ENCODE measurements at places on chromosomes 4 and X. TPM values are rescaled to one million over a fixed set of nuclear protein-coding genes. Genes with fewer than 3 reads are reported as not detected.

ATP6AP2 gene
- 84.1 TPM for total RNA-seq

SH3RF1 gene
- 42.9 TPM for total RNA-seq

ARR3 gene
- total RNA-seq: not detected

SMIM31 gene
- total RNA-seq: 0.96 TPM

PNCK gene
- total RNA-seq: 50.6 TPM

CT47B1 gene
- 2.7 TPM for total RNA-seq

CLDN34 gene
- 0.36 TPM for total RNA-seq

DNA sequence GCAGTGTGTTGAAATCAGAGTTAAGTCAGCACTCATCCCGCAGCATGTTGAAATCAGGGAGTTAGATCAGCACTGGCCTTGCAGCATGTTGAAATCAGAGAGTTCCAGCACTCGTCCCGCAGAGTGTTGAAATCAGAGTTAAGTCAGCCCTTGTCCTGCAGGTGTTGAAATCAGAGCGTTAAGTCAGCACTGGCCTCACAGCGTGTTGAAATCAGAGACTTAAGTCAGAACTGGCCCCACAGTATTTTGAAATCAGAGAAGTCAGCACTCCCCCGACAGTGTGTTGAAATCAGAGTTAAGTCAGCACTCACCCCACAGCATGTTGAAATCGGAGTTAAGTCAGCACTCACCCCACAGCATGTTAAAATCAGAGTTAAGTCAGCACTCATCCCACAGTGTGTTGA, 10.9 kb upstream of the UVSSA start:
- no peak for DNase-seq

DNA sequence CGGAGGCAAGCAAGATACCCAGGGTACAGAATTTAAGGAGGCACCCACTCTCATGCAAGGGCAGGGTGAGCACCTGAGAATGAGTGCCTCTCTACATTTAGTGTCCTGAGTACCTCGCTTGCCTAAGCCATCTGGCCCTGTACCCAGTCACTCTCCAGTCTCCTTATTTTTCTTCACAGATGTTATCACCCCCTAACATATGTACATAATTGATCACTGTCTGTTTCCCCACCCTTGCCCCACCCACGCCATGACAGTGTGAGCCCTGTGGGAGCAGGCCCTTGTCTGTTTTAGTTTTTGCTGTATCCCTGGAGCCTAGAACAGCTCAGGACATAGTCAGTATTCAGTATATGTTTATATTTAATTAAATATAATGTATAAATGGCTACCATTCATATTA, 113.6 kb downstream of the SPRY1 start:
- no peak for DNase-seq

DNA sequence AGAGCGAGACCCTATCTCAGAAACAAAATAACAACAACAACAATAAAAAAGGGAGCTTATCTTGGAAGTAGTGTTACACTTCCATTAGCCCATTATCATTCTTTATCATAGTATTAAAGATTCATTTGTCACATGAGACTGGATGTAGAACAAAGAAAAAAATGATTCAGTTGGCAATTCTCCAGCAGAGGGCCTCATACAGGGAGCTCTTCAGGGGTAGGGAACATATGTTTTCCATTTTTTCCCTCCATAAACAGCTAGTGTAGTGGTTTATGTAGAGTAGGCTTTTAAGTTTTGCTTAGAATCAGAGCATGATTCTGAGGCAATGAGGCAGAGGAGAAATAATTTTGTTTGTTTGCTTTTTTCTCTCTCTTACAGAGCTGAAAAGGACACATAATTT, 5.8 kb downstream of the CPE start:
- DNase-seq: no peak

DNA sequence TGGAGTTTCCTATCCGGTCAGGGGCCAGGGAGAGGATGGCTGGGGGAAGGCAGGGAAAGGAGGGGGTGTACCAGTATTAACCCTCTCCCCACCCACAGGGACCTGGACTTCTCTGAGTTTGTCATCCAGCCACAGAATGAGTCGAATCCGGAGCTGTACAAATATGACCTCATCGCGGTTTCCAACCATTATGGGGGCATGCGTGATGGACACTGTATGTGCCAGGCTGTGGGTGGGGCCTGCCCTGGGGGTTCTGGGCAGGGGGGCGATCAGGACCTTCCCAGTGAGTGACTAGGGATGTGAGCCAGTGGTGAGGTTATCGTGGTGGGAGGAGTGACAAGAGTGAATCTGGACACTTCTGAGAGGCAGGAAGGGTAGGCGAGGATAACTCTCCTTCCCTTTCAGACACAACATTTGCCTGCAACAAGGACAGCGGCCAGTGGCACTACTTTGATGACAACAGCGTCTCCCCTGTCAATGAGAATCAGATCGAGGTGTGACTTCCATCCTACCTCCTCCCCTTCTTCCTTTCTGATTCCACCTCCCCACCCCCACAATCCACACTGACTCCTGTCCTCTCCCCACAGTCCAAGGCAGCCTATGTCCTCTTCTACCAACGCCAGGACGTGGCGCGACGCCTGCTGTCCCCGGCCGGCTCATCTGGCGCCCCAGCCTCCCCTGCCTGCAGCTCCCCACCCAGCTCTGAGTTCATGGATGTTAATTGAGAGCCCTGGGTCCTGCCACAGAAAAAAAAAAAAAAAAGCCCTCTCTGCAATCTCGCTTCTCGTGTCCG, 14.6 kb downstream of the USP11 start:
- no peak for DNase-seq

DNA sequence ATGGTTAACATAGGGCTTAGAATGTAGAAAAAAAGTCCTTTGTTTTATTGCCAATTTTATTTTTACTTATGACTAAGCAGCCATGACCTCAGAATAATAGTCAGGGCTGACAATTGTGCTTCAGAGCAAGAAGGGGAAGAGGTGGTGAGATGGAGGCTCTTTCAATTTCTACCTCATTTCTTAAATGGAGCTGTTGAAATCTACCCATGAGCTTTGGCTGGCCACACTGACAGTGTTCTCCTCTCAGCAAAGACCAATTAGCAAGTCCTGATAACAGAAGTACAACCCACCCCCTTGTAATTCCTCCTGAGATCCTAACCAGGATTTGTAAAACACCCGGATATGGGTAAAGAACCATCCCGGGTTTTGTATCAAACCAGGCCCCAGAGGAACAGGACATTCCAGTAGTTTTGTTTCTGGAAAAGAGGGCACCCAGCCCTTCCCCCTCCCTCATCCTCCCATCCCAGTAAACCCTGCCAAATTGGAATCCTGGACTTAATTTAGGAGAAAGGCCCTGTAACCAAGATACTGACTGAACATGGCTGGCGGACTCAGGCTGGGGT, at the start of gene HEPH:
Gene HEPH (plus strand): TSS at position 399 of the 563 bp plus-strand sequence. CDS start 6,324 bp downstream, outside the sequence.
- no peak for DNase-seq

DNA sequence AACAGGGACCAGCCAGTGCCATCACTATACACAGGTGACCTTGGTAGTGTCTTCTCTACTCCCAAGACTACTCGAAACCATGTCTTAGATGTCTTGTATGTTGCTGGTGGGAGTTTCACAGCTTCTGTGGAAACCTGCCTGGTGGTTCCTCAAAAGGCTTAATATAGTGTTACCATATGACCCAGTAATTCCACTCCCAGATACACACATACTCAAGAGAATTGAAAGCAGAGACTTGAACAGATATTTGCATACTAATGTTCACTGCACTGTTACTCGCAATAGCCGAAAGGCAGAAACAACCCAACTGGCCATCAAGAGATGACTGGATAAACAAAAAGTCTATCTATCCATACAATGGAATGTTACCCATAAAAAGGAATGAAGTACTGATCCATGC, 3.1 kb downstream of the TFDP3 start:
- no peak for DNase-seq

GRCh38 chr4:1061056-1061700, 49.8 kb downstream of the FGFRL1 start:
- DNase-seq: no peak

DNA sequence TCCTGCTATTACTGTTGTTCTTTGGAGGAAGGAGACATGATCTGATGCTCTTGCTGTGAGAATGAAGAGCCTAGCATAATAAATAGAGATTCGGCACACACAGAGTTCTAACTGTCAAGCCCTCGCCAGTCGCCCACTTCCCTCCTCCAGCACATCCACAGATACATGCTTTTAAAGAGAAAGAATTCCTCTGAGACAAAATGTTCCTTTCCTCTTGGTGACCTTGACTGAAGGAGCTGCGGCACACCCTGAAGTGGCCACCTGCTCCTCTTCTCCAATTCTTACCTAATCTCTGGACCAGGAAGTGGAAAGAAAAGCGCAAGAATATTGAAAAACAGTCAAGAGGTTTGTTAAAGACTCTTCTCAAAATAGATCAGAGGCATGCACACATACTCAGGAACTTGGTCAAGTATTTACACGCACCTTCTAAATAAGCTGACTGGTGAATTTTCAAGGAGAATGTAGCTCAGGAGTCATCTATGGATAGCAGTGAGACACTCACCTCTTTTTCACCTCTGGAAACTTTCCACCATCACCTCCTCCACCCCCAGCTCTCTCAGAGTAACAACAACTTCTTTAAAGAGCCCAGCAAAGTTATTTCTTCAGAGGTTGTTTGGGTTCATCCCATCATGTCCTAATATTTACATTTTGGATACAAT, 95.4 kb downstream of the PARM1 start:
- no peak for DNase-seq

DNA sequence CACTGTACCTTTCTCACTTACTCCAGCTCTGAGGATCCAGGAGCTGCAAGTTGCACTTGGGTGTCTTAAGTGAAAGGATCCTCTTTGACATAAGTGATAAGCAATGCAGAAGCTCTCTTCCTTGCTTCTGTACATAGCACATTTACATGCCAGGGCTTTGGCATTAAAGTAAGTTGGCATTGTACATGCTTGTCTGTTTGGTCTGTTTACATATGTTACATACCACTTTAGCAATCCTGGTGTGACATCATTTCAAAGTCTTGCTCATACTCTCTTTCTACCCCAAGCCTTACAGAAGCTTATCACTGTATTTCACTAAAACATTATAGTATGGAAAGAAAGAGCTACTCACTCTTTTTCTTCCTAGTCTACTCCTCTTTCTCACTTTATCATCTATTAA, 2548.3 kb downstream of the ARAP2 start:
- DNase-seq: no peak

GRCh38 chrX:129553619-129554288, 13.7 kb downstream of the OCRL start:
- no peak for DNase-seq

DNA sequence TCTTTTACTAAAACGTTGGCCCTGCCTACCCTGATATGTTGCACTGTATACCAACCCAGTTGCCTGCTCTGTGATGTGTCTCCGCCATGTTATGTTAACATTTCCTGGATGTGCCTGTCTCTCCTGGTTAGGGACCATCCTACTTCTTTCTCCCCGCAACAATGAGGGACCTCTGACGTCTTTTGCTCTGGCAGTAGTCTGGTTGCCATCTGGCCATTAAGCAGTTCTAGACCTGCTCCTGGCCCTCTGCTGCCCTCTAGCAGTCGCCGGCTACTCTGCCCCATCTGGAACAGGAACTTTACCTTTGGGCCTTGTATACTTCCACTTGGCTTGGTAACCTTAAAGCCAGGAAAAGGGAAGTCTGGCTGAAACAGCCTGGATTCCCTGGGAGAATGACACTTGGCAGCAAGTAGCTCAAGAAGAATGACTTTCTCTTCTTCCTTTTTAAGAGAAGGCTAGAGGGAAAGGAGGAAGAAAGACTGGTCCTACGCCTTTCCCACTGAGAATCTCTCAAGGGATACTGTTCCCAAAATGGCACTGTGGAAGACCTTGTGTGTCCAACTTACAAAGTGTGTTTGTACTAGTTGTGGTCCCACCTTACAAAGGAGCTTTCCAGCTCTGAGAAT, 63.5 kb downstream of the GPC3 start:
- DNase-seq: peak; percentile 6

DNA sequence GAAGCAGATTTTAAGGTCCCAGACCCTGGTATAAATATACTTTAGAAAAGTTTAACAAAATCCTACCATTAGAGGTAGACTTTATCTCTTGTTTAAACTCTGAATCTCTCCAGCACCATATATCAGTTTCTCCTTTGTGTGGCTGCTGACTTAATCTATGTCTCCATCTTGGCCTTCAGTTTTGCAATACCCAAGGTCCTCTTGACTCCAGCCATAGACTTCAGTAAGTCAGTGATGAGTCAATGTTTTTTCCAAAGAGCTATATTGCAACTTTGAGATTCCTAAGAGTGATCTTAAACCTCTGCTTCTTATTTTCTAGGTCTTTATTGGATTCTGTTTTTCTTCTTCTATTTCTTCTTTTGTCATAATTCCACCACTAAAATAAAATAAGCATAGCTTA, 50.8 kb upstream of the ADGRL3 start:
- DNase-seq: no peak

GRCh38 chrX:78769946-78770345, 22.4 kb downstream of the LPAR4 start:
- no peak for DNase-seq

GRCh38 chr4:26780539-26780938, 80.1 kb upstream of the STIM2 start:
- DNase-seq: peak; percentile 10

DNA sequence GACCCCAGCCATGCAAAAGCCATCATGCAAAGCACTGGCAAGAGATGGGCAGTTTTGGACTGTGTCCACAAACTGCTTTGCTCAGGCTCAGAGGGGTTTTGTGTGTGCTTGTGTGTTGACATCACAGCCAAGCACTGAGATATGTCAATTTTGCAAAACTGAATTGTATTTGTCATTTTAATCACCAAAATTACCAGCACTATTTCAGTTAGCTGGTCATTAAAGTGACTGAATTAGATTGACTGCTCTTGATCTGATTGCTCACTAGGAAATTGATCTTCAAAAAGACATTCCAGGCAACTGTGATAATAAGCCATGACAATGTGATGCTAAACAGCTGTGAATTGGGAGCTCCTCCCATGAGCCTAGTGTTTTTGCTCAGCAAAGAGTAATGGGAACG, 337.3 kb upstream of the GNPDA2 start:
- DNase-seq: no peak

- DNase-seq: no peak
Observed at GRCh38 chr4:119329835-119330620, 8.1 kb upstream of the FABP2 start.

DNA sequence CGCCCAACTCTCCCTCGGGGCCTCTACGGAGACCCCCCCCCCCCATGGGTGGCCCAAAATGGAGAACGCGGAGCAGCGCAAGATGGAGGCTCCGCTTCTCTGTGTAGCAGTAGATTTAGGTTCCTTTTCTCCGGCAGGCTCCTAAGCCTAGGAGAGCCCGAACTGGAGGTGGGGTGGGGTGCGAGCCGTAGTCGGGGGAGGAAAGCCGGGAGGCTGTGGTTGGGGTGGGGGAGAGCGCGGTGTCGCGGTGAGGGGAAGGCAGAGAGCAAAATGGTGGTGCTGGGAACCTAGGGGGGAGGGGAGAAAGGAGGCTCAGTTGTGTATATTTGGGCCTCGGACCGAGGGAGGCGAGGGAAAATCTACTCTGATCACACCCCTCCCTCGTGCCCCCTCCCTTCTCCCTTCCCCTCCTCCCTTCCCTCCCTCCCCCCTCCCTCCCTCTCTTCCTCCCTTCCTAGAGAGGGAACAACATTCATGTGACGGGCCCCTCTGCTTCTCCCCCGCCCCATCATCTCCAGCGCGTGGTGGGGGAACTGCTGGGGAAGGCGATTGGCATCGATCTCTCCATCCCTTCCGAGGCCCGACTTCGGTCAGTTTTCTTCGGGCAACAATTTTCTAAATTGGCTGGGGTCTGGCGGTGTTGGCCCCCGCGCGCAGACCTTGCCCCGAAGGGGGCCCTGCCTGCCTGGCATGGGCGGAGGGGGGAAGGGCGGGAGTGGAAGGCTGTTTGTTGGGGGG, at the start of gene STAG2:
Gene STAG2 (plus strand): TSS at position 439 of the 738 bp plus-strand sequence. CDS start 60,922 bp downstream, outside the sequence.
- DNase-seq: peak; percentile 77

Measured in prostate gland (tissue), 2 donors.